ENCODE measurements at places on chromosomes 4 and X.

DNA sequence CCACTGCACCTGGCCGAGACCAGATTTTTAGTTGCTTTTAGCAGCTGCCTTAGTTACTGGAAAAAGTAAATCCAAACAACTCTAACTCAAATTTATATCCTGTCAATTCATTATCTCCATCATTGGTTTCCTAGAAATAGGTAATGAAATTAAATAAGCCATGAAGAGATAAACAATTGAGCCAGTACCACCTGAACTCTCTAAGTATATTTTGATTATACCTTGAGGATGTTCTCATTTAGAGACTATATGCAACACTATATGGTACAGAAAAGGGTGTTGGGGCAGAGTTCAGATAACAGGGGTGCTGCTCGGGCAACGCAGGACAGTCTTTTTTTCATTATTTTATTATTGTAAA is 35.0 kb downstream of the SAT1 start:
- no peak for DNase-seq

- DNase-seq, result no peak
Observed at GRCh38 chr4:75434105-75434504, 80.1 kb downstream of the RCHY1 start.

DNA sequence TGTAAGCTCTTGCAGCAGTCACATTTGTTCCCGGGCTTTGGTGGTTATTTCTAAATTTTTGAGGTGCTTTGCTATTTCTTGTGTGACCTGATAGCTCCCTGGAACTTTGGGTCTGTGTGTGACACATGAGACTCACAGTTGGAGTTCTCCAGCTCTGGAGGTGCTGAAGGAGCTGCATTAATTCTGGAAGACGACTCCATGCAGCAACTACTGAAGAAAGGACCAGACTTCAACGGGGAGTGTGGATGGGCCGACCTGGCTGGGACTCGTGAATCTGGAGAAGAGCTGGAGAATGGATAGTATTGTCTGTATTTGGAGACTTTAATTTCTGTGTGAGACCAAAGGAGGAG is 1.5 kb downstream of the MRFAP1 start:
- no peak for DNase-seq

- no peak for DNase-seq
Observed at GRCh38 chrX:81586096-81586495, 384.2 kb downstream of the SH3BGRL start.

DNA sequence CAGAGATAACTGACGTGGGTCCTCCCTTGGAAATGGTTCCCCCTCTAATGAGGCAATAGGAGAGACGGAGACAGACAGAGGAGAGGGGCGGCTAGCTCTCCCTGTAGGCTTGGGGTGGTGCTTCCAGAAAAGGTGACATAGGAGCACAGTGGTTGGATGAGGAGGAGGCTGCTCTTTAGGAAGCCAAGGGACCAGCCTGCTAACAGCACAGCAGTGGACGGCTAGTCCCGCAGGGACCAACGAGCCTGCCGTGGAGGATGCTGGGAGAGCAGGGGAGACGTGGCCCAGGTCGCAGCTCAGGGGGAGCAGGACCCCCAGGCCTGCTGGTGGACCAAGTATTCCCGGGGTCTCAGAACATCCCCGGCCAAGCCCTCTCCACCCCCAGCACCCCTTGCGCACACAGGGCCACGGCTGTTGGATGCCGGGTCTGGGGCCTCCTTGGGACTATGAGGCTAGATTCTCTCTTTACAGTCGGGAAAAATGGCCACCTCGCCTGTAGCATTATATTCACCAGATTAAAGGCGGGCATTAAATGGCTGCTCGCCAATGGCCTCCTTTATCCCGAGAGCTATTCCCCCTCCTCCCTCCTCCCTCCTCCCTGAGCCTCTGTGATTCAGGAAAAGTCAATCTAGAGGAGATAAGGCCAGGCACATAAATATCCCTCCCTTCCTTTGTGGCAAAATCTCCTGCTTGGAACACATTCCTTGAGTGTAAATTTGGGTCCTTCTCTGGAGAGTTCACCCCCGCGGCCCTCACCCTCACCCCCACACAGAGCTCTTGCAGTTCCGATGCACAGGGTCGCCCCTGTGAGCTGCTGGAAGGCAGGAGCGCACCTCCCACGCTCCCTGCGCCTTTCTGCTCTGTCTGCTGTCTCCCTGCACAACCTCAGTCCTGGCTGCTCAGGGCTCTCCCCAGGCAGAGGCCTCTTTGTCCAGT is 30.5 kb upstream of the NSG1 start:
- no peak for DNase-seq

- no peak for DNase-seq
Observed at GRCh38 chr4:97845758-97846157, 297.5 kb downstream of the STPG2 start.

GRCh38 chrX:141642979-141643378 is 53.5 kb downstream of the SPANXA2 start:
- no peak for DNase-seq

- DNase-seq, result no peak
Observed at GRCh38 chrX:66126662-66127061, 37.4 kb upstream of the HEPH start.

DNA sequence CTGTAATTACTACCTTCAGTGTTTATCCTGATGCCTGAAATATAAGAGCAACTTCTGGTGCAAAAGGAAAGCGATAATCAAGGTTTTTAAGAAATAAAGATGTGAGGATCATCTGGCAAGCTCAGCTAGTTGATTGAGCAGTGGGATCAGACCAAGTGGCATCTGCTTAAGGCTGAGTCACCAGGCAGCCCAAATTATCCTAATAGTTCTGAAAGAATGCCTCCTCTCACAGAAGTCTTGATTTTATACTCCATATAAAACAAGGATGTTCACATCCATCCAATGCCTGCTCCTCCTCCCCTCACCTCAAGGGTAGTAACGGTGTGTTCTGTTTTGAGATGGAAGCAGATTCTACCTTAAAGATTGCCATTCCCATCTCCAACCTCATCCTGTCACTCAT is 134.5 kb upstream of the RASGEF1B start:
- DNase-seq, result no peak

DNA sequence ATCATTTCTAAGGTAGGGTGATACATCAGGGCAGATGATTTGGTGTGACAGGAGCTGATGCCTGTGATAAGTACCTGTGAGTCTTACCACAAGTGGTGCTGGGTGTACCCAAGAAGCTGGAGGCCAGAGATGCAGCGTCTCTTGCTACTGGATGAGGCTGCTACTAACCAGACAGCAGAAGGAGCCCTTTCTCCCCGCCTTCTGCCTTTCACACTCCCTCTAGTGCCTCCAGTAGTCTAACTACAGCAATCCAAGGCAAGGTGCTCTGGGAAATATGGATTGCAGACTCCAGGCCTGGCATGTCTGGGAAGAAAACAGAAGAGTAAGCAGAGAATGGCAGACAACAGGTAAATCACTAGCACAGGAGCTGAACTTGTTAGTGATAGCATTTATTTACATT is 470.8 kb downstream of the NKX6-1 start:
- no peak for DNase-seq

DNA sequence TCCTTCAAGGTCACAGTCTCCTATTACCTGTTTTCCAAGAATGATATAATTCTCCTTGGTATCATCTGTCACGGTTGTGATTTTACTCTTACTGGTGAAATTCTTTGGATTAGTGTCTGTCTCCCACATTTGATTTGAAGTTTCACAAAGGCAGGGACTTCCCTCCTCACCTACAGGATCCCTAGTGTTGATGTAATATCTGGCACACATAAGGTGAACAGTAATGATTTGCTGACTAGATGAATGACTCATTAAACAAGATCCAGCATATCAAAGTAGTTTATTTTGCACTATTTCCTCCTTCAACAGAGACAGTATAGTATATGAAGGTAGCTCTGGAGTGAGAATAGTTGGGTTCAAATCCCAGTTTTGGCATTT is 135.3 kb upstream of the IL1RAPL2 start:
- no peak for DNase-seq

- DNase-seq, result no peak
Observed at GRCh38 chr4:124640022-124640730, 72.4 kb downstream of the ANKRD50 start.

DNA sequence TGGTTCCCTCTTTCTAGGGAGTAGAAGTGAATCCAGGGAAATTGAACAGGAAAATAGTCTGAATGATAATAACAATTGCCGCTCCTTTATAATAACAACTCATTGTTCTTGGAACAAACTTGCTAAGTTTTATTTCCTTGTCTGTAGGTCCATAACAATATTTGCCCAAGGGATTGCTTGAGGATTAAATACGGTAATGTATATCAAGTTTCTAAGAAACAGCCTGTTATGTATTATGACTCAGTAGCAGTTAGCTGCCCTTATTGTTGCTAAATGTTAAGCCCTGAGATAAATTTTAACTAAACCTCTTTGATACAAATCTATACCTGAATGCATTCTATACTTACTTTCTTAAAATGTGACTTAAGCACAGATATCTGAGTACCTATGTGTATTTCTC is 215.9 kb upstream of the AADAT start:
- no peak for DNase-seq

DNA sequence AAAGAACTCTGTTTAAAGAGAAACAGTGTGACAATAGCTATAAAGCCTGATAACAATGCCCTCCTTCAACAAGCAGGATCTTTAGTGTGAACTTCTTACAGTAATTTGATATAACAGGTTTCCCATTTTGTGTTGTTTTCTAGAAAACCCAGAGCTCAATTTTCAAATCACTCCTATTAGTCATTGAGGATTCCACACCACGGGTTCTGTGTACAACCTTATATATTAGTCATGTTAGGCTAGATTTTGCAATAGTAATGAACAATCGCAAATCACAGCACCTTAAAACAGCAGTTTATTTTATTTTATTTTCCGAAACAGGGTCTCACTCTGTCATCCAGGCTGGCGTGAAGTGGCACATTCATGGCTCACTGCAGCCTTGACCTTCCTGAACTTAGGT is 1020.9 kb upstream of the INTU start:
- no peak for DNase-seq

GRCh38 chr4:23931489-23931830 is 41.6 kb upstream of the PPARGC1A start:
- no peak for DNase-seq

DNA sequence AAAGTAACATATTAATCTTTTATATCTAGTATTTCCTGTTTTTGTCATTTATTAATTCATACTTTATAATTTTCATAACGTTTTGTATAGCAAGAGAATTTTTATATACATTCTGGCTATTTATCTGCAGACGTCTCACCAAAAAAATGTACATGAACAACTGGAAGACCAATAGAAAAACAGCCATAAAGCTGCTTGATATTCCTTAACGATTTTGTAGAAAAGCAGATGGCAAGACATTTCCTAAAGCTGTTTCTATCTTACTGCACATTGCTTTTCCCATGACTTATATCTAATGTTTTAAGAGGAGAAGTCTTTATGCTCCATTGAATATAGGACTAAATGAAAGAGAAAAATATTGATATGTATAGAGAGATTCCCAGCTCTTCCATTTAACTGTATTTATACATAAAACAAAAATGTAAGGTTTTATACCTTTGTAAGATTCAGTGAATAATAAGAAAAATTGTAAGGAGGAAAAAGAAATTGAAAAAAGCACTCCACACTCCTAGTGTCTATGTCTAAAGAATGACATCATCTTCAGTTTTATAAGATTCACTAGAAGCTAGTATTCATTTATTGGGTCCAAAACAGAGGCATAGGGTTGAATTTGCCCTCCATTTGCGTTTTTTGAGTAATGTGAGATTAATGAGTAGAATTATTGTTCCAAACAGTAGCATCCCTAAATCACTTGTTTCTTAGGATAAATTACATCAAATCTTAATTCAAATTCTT is 248.5 kb downstream of the PPP3CA start:
- DNase-seq, result no peak

- no peak for DNase-seq
Observed at GRCh38 chrX:15269618-15270521, at the start of gene ASB9. Gene ASB9 (minus strand): TSS chrX:15270083. CDS start chrX:15269874, 209 bp downstream.

DNA sequence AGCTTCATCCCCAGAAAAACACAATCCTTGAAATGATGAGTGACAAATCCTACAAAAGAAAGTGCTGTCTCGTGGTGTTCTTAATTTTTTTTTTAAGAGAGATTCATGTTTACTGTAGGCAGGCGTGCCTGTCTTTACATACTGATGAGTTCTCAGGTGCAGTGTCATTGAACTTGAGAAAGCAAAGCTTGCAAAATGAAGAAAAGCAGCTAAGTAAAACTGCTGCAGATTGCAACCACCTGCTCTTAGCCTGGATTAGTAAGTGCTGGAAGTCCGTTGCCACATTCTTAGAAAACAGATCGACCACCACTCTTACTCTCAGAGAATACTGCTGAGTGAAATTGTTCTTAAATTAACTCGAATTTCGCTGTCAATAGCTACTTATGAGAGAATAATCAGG is 854.6 kb downstream of the TRIML1 start:
- no peak for DNase-seq

DNA sequence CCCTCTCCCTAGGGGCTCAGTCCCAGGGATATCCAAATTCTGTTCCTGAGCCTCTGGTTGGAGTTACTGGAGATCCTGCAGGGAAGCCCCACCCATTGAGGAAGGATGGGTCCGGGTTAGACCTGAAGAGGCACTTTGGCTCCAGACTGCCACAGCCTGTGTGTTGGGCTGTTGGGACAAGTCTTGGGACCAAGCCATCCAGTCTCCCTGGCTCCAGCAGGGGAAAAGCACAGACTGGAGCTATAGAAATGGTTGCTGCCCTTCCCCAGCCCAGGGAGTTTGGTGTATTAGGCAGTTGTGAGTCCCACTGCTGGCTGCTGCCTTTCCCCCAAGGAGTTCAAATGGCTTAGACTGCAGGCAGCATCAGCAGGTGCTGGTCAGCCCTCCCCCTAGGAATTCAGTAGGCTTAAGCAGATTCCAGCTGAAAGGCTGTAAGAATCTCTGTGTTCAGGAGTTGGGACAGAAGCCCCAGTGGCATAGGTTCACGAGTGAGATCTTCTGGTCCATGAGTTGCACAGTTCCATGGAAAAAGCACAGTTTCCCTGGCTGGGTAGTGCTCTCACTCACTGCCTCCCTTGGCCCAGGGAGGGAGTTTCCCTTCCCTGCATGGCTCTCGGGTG is 344.0 kb upstream of the EPHA5 start:
- no peak for DNase-seq

GRCh38 chr4:186204103-186204559 is 12.8 kb downstream of the CYP4V2 start:
- DNase-seq, result peak; percentile 22

GRCh38 chr4:179007755-179008154 is 1565.5 kb upstream of the AGA start:
- no peak for DNase-seq

- DNase-seq, result no peak
Observed at GRCh38 chr4:37652747-37653527, 33.2 kb downstream of the RELL1 start.

GRCh38 chr4:64771149-64771548 is 361.9 kb upstream of the TECRL start:
- DNase-seq, result no peak

DNA sequence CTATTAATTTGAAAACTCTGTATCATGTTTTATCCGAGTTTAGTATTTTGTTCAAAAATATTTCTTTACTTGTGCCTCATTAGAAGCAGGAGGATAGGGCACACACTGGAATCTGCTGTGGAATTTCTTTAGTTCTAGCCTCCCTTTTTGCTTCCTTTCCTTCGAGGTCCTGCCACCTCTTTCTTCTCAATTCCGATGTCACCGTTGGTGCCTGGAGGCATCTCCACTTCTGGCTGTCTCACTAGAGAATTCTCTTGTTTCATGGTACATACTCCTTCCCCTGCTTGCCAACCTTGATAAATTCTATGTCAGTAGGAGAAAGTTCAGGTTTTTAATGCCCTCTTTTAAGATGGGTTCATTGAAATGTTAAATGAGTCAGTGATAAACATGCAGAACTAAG is 140.1 kb downstream of the ANK2 start:
- no peak for DNase-seq

GRCh38 chrX:84219551-84219950 is 31.6 kb upstream of the RPS6KA6 start:
- DNase-seq, result no peak
